MG63 (cell line): ENCODE measurements at places on chromosomes 2 and 18.

DNA sequence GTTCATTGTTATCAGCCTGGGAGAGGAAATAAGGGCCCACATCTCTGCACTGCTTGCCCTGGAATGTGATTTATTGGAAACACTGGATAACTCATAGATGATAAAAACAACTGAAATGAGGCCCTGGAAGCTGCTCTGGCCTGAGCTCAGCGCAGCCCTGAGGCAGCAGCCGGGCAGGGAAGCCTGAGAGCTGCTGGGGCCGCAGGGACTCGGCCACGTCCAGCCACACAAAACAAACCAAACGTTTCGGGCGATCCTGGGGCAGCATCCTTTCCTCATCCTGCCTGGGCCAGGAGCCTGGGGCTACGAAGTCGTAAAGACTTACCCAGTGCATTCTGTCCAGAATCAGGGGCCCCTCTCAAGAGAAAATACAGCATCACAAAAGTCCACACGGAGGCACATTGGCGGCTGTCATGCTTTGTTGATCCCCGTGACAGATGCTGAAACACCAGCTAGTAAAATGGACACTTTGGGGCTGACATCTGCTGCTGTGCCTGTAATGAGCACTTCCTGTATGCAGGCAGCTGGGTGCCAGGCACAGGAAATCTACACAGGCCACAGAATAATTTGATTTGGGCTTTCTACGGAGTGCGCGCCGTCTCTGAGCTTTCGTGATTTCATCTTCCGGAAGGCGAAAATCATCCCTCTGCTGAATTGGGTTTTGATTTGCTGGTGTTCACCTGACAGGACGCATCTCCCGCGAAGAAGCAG is 250.6 kb downstream of the EIPR1 start:
- no peak for DNase-seq

DNA sequence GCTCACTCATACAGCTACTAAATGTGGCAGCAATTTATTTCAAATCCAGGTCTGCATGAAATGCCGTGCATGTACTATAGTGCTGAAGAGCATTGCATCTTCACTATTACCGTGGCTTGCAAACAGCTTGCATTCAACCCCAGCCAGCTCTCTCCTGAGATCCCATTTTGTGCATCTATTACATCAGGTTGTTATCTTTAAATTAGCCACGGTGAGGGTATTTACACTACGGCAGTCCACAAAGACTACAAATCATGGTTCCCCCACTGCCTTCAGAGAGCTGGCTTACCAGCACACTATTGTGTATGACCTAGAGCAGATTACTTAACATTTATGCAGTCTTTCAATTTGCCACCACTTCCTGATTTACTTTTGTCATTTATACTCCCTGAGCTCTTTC is 621.3 kb upstream of the LRATD1 start:
- DNase-seq = no peak

- DNase-seq = no peak
Measured at GRCh38 chr2:239259603-239260298, 141.1 kb downstream of the HDAC4 start.

DNA sequence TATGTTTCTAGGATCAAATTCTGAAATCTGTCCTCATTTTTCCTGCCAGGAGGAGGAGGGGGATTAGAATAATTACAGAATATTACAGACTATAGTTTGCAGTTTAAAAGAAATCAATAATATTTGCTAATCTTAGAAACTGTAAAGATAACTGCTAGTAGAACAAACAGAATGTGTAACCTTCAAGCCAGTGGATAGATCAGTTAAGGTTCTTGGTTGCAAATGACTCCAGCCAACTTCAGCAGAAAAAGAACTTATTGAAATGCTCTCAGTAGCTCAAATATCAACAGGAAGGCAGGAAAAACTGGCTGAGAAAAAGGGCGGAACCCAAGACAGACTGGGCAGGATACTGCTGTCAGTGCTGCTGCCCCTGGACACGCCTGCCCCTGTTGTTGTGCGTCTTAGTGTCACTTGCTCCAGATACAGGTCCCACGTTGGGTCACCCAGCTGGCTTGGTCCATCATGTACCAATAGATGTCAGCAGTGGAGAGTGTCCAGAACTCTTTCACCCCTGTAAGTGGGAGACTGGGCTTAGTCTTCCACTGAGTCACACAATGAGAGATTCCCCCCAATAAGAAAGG is 10.2 kb downstream of the NMUR1 start:
- no peak for DNase-seq

DNA sequence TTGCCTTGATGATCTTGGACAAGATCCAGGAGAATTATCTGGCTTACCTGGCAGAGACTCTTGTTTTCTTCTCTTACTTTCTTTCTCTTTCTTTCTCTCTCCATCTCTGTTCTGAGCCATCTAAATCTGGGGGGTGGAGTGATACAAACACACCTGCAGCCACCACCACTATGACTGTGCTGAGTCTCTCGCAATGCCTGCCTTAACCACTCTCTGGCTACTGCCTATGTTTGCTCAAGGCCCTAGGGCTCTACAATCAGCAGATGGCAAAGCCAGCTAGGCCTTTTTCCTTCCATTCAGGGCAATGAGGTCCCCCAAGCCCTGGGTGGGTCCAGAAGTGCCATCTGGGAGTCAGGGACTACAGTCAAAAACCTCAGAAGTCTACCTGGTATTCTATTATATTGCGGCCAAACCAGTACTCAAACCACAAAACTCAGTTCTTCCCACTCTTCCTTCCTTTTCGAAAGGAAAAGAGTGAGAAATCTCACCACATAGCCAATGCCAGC is 978.9 kb upstream of the NXPH2 start:
- no peak for DNase-seq

DNA sequence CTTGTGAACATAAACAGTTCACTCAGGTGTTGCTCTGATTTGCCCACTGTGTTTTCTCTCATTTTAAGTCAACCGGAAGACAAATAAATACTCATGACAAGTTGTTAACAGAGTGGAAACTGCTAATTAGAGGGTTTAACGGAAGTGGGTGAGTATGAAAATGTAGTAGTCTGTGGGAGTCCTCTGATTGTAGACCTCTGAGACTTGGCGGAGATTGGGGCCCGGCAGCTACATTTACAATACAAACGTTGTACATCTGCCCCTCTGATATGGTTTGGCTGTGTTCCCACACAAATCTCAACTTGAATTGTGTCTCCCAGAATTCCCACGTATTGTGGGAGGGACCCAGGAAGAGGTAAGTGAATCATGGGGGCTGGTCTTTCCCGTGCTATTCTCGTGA is 107.3 kb upstream of the FAM98A start:
- DNase-seq = no peak

GRCh38 chr2:120949957-120950590 is 214.4 kb downstream of the GLI2 start:
- DNase-seq = no peak

- no peak for DNase-seq
Measured at GRCh38 chr2:124180635-124181034, 155.5 kb downstream of the CNTNAP5 start.

DNA sequence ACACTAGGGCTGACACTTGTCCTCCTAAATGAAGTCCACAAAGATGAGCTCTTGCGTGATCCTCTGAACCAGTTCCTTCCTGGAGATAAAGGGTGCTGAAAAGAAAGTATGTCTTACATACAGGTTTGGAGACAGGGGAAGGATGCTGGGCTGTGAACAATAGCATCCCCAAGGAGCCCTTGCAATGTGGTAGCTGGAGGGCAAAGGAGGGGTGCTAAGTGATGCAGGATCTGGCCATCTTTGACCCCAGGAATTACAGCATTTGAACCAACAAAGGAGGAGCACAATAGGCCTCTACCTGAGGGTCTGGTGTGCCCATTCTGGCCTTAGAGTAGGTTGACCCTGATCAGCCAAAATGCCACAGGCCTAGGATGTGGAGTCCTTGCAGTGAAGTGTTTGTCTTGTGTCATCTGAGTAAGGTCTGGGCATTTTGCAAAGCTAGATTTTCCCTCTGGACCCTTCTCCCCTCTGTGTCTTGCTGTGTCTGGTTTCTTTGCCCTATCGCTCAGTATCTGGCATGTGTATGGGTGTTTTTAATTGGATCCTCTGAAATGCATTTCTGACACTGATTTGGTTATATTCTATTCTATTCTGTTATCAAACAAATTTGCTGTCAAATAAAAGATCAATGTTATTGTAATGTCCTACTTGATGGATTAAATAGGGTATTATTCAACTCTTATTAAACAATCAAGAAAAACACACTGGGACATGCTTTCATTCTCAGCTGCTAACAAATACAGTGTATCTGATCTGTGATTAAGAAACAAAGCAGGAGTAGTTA is 364.8 kb upstream of the MEIS1 start:
- no peak for DNase-seq

DNA sequence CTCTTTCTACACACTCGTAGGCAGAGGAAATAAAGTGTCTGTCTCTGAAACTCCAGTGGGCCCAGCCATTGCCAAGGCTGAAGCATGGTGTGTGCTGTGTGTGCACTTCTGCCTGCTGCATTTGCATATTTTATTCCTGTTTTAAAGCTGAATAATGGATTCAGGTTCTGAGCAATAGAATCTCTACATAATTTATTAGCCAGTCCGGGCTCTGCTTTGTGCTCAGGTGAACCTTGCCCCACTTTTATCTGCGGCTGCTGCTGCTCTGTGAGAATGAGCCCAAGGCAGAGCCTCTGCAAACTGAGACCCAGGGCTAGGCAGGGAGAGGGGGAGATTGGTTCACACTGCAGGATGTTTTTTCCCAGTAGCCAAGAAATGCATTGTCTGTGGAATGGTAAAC is 64.6 kb upstream of the SH3BP4 start:
- DNase-seq = no peak

DNA sequence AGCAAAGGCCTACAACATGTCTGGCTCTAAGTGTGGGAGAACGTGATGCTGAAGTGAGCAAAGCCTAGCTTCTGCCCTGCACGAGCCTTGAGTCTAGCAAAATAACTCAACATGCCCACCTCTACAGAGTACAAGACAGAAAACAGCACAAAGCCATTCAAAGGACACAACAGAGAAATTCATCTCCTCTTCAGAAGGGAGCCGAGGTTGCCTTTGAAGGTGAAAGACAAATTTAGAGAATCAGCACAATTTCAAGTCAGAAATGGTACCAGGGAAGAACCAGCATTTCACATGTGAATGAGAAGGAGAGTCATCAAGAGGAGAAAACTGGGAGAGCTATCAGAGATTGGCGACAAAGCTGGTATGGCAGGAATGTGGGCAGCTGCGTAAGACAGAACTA is 21.7 kb upstream of the CYTIP start:
- DNase-seq = no peak

DNA sequence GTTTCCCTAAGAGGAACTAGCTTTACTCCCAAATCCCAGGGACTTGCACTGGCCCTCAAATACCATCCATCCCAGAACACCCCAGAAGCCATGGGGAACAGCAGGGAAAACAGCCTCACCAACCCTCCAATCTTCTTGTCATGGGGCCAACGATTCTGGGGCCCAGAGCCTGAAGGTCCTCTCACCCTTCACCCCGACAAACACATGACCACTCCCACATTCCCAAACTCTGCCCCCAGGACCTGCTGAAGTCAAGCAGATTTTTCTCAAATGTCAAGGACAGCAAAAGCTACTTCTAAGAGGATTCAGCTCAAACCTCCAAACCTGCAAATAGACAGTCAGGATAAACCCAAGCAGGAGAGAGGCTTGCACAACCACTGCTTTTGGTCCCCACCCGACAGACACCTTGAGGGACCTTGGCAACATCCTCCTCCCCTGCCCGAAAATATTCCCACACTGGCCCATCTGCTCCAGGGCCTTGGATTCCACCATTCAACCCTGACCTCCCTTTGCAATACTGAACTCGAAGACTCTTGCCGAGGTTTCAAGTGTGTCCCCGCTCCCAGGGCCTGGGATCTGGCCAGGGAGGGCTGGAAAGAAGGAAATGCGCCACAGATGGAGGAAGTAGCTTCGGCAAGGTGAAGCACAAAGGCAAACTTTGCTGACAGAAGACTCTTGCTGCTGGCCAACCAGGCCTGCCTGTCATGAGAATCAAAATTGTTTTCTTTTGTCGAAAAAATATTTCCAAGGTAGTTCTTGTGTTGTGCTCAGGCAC is 143.3 kb downstream of the ZFP36L2 start:
- DNase-seq = no peak
